Esophagus mucosa (tissue), 1 donor: ENCODE measurements at places on chromosomes 5 and 9. TPM values are rescaled to one million over a fixed set of nuclear protein-coding genes. Genes with fewer than 3 reads are reported as not detected.

Gene EIF4E1B
- total RNA-seq = not detected

DNA sequence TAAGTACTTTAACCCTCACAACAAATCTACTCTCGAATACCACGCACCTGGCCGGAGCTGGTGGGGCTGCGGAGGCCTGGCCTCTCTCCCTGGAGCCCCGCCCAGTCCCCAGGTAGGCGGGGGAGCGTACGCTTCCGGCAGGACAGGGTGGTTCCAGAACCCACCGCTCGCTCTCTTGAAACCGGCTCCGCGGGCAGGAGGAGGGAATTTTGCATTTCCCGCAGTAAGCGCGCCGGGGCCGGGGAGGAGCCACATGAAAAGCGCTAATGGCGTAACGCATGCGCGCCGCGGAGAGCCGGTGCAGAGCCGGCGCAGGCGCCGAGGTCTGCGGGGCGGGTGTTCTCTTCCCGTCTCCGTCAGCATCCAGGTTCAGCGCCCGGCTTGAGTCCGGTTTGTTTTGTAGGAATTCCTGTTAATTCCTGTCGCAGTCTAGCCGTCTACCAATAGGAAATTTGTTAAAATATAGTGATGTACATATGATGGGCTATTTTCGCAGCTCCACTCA lies 20.8 kb downstream of the CAVIN4 start:
- ATAC-seq = peak; percentile 80

DNA sequence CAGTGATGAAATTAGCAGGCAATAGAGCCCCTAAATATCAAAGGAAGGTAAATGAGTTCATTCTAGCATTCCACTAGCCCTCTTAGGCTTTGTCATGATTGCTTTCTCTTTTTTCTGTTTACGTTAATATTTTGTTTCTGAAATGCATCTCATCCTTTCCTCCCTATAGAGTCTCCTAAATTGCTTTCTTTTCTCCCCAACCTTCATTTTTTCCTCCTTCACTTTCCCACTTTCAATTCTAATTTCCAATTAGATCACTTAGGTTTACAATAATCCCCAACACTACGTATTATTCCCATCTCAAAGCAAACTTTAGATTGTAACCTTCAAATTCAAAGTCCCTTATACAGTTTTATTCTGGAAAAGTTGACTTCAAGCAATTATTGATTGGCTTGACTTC lies 559.3 kb downstream of the RAB3C start:
- no peak for ATAC-seq

Gene FOCAD
- 17.1 TPM for total RNA-seq

- ATAC-seq = no peak
Observed at GRCh38 chr5:128038643-128039042, 44.9 kb upstream of the SLC12A2 start.

GRCh38 chr9:107874137-107874536 lies 384.6 kb upstream of the KLF4 start:
- ATAC-seq = no peak

Gene TMEM171
- total RNA-seq = 6.3 TPM

GRCh38 chr5:168853972-168854371 lies 274.8 kb upstream of the PANK3 start:
- peak; percentile 80 for ATAC-seq

- ATAC-seq = no peak
Observed at GRCh38 chr5:119322948-119323537, 32.8 kb upstream of the TNFAIP8 start.

Gene PKD2L2
- total RNA-seq = not detected

DNA sequence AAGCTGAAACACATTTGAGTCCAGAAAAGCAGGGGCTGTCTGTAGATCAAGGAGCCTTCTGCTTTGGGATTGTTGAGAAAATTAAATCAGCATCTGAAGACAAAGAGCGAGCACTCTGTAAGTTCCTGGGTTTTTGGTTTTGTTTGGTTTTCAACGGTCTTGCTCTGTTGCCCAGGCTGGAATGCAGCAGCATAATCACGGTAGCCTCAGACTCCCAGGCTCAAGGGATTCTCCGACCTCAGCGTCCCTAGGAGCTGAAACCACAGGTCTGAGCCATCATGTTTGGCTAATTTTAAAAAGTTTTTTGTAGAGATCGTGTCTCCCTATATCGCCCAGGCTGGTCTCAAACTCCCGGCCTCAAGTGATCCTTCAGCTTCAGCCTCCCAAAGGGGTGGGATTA lies 266.5 kb upstream of the ADAMTS16 start:
- ATAC-seq = no peak

GRCh38 chr9:10054456-10054855 lies 558.3 kb downstream of the PTPRD start:
- no peak for ATAC-seq

DNA sequence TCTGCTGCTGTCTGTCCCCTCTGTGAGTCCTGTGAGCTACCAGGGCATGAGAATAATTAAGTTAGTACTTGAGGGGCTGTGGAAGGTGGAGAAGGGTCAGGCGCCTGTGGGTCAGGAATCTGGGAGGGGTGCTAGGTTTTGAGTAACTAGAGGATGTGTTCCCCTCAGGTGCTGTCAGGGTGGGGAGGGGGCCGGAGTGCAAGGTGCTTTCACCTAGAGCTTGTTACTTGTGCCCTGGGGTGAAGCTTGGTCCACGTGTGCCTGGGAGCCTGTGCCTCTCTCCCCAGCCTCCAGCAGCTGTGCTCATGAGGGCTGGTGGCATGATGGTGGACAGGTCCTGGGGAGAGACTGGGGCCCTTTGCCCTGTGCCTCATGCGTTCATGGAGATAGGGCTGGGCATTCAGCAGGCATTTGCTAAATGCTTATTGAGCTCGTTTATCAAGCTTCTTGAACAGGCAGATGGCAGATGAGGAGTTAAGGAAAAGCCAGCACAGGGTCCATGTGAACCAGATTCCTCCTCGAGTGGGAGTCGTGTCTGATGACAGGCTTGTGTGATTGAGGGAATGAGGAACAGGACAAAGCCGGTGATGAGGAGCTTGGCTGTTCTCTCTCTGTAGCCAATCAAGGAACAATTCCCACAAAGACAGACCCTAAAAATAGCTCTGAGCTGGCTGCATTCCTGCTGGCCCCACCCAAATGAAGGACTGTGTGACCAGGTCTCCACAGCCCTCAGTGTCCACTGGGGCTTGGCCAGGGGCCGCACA lies 40.9 kb downstream of the CACNA1B start:
- no peak for ATAC-seq

DNA sequence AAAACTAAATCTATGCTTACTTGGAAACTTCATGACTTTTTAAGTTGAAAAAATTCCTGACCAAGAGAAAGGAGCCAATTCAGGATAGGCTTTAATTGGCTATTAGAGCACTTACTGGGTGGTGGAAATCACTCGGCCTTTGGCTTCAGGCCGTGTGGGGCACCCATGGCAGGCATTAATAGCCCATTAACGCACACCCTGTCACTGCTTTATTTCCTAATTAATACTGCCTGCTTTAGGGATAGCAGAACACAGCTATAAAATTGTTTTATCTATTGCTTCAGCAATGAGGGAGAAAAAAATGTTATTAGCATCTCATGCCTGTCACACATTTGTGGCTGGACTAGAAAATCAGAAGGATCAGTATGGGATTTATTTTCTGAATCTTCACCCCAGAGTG lies 58.1 kb downstream of the PSAT1 start:
- ATAC-seq = no peak

DNA sequence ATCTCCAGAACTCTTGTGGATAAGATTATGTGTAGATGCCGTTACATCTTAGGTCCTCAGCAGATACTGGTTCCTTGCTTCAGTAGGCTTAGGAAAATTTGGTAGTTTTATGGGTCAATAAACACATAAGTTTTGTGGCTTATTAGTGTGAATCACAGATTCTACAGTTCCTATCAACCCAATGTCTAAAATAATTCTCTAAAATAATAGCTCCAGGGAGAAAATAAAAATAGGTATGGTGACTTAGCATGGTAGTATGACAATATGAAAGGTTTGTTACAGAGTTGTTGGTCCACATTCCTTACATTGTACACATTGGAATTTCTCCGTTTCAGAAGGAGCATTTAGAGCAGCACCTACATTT lies 91.7 kb downstream of the AOPEP start:
- peak; percentile 41 for ATAC-seq

GRCh38 chr5:9692576-9692975 lies 62.4 kb upstream of the TAS2R1 start:
- ATAC-seq = no peak

Gene ORM2
- 0.36 TPM for total RNA-seq

DNA sequence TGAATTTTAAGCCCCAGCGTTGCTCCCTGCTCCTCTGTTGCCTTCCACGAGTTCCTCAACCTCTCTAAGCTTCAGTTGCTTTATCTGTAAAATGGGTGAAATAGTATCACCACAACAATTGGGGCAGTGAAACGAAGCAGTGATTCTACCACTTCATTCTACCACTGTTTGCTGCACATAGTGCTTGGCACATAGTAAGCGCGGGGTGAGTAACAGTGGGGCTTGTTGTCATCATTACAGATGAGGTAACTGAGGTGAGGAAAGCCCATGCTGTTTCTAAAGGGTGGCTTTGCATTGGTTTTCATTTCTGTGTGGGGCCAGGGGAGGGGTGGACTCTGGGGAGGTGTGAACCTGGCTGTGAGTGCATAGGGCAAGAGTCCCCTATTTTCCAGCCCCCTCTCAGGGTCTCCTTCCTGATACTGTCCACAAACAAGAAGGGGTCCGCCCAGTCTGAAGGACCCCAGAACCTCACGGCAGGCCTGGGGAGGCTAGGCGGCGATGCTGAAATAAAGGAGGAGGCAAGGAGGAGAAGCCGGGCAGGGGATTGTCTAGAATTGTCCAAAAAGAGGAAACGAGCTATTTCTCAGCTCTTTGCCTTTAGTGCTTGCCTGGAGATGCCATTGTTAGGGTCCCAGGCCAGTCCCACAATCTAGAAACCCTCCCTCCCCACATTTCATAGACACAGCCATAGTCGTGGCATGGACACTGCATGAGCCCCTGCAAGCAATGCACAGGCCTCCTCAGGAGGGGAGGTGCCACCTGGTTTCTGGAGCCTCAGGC lies 65.6 kb downstream of the IL6ST start:
- ATAC-seq = no peak

GRCh38 chr9:115289757-115290208 lies 171.8 kb upstream of the TNC start:
- no peak for ATAC-seq

- ATAC-seq = no peak
Observed at GRCh38 chr9:84235511-84235910, 105.0 kb downstream of the SLC28A3 start.

- ATAC-seq = peak; percentile 17
Observed at GRCh38 chr5:172795318-172795977, 24.5 kb upstream of the DUSP1 start.

- ATAC-seq = peak; percentile 58
Observed at GRCh38 chr5:147906326-147907095, at the start of gene C5orf46. TSS of gene C5orf46 (minus strand) at chr5:147906538. CDS start at chr5:147906501, 37 bp downstream.

DNA sequence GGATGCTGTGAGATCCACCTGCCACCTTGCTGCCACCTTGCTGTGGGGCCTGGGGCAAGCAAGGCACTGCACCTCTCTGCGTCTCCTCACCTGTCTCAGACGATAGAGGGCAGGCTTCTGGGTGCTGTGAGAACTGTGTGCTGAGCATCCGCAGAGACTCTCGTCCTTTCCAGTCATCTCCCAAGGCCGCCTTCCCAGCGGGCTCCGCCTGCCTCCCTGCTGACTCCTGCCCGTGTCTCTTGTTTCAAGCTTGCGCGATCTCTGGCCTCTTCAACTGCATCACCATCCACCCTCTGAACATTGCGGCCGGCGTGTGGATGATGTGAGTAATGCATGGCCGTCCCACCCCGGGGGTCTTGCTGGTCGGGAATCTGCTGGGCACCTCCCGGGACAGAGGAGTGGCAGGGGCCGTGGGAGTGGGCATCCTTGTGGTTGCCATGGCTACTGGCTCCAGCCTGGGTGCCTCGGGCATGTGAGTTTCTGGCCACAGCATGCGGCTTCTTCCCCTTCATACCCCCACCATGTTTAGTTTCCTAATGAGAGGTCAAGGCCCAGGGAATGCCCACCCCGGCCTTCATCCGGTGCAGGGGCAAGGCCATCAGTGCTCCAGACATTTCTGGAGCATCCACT lies 3.6 kb downstream of the CACFD1 start:
- ATAC-seq = no peak

Gene LCN2
- total RNA-seq = 525 TPM

Gene C5orf46
- total RNA-seq = 0.36 TPM

GRCh38 chr9:35976726-35977125 lies 18.8 kb upstream of the OR2S2 start:
- ATAC-seq = no peak

- ATAC-seq = peak; percentile 0
Observed at GRCh38 chr5:132491368-132492364, 1.1 kb upstream of the IRF1 start.

DNA sequence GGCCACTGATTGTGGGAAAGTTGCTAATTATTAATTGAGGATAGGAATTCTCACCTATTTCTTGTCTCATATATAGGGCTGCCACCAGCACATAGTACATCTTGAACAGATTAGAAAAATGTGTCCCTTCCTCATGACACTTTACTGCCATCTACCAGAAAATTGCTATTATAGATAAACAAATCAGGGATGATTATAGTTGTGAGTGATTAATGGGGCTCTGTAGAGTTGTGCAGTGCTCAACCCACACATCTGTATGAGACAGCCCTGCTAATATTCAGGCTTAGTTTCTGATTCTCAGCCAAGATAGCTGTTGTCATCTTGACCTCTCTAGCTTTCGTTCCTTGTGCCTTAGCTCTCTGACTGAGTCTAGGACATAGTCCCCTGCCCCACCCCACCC lies 373.3 kb downstream of the TLE4 start:
- ATAC-seq = no peak

Gene FAM81B
- total RNA-seq = not detected

Gene SLC27A6
- 1.8 TPM for total RNA-seq

Gene CTXN3
- 0.24 TPM for total RNA-seq

Gene NXNL2
- total RNA-seq = not detected

GRCh38 chr5:172311605-172312004 lies 28.0 kb upstream of the UBTD2 start:
- ATAC-seq = no peak
